ENCODE measurements at places on chromosomes 7 and 10. TPM values are rescaled to one million over a fixed set of nuclear protein-coding genes. Genes with fewer than 3 reads are reported as not detected.

DNA sequence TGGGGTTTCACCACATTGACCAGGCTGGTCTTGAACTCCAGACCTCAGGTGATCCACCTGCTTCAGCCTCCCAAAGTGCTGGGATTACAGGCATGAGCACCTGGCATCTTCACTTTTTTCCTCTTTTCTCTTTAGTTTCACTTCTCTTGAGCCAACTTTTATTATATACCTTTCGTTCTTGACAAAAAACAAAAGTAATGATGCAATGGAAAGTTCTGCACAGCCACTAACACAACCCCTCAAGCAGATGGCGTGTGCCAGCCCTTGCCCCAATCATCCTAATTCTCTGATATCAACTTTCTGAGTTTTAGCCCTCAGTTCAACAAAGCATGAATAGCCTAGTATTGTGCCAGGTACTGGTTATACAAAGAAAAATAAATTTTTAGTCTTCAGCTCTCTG lies 223.6 kb downstream of the CHCHD3 start:
- no peak for DNase-seq

- DNase-seq: no peak
Observed at GRCh38 chr10:24344279-24344678, 135.3 kb downstream of the KIAA1217 start.

DNA sequence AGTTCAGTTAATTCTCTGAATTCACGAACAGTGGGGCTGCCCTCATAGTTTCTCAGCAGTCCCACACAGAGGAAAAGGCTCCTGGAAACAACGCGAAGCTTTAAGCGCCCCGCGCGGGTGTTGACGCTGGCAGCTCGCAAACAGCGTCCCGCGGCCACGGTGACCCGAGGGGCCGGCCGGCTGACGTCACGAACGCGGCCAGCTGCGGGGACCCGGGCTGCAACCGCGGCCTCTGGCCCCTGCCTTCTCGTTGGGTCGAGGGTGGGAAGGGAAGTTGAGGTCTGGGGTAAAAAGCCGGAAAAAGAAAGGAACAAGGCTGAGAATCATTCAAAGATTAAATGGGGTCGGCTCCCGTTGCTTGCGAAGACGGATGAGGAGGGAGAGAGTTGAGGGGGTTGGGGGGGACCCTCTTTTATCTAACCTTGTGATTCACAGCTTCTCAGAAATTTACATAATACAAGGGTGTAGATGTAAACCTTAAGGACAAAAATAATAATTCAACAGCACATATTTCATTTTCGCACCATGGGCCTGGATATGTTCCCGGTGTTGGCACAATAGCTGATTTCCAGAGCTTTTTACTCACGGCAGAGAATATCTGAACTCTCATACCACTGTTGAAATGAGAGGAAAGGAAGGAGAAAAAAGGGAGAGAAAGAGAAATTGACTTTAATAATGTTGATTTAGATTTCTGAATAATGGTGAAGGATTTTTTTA lies 7.3 kb upstream of the FEZF1 start:
- DNase-seq: no peak

- DNase-seq: no peak
Observed at GRCh38 chr10:68900427-68901104, 549 bp upstream of the DDX50 start.

DNA sequence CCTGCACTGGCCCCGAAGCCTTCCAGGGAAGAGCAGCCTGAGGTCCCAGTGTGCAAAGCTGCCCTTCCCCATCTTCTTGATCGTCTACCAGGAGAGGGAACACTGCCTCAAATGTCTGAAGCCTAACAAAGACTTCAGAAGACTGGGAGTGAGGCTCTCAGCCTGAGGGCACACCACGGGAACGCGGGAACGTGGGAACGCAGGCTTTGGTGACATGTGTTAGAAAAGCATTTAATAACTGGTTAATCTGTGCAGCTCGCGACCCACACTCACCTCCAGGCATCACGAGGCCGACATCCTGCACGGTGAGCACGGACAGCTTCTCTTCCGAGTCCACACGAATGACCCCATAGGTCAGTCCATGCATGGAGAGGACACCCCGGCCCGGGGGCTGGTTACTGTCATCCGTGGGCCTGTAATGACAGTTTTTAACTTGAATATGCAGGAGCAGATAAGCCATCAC lies 234.0 kb downstream of the ZMYND11 start:
- no peak for DNase-seq

DNA sequence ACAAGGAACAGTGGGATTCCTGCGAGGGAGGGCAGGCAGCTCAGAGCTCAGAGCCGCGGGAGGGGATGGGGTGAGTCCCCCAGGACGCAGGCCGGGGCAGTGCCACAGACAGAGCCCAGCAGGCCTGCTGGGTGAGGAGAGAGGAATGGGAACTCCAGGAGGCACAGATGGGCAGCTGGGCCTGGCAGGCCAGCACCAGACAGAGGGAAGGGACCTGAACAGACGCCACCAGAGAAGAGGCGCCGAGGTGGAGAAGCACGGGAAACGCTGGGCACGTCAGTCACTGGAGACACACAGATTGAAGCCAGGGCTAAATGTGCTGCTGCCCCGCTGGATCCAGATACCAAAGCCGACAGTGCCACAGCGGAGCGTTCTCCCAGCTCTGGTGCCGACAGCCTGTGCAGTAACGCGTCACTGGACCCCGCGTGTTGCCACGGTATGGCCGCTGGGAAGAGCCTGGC lies 225.8 kb downstream of the MAD1L1 start:
- DNase-seq: no peak

- no peak for DNase-seq
Observed at GRCh38 chr10:80870282-80870681, 332.6 kb downstream of the SH2D4B start.

DNA sequence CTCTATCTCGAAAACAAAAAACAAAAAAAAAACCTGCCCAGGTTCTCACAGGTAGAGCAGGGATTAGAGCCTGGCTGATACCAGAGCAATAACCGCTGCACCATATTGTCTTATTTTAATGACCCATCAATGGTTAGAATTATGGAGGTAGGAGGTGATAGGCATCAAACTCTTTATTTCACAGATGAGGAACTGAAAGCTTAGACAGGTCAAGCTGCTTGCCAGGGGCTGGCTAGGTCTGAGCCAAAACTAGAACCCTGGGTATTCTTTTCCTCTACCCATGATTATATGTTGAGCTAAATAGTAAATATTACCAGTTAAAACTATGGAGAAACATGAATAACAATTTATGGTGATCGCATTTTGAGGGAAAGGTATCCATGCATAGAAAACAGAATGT lies 2.0 kb upstream of the PPP1R3C start:
- no peak for DNase-seq

The SLC39A12 gene
- not detected for polyA plus RNA-seq

The TMEM236 gene
- 0.13 TPM for polyA plus RNA-seq

The PON1 gene
- not detected for polyA plus RNA-seq

The PRSS37 gene
- not detected for polyA plus RNA-seq

The PTF1A gene
- not detected for polyA plus RNA-seq

The ANK3 gene
- polyA plus RNA-seq: 15.0 TPM

The ZNF503 gene
- polyA plus RNA-seq: not detected
